Articular chondrocyte of knee joint (primary cell): ENCODE measurements at places on chromosomes 5 and 9. TPM values are rescaled to one million over a fixed set of nuclear protein-coding genes. Genes with fewer than 3 reads are reported as not detected.

The PCDHB12 gene
- total RNA-seq, result 1.0 and 1.3 TPM in 2 replicates

The SLC6A19 gene
- not detected in 2 replicates for total RNA-seq

The SPINK9 gene
- total RNA-seq, result not detected in 2 replicates

The OR1L8 gene
- 0.11 and 0.13 TPM in 2 replicates for total RNA-seq

The PCDHGA8 gene
- total RNA-seq, result 5.6 and 5.7 TPM in 2 replicates

The KIF20A gene
- 31.6 and 47.7 TPM in 2 replicates for total RNA-seq

The SELENOP gene
- total RNA-seq, result 229 and 351 TPM in 2 replicates

The HAUS6 gene
- total RNA-seq, result 17.6 and 19.2 TPM in 2 replicates

The GABRP gene
- 0.11 TPM in 1 of 2 replicates, not detected in the other for total RNA-seq

The STING1 gene
- 85.7 and 90.4 TPM in 2 replicates for total RNA-seq

The ANKRD18A gene
- total RNA-seq, result not detected in 2 replicates

The IL7R gene
- 32.3 and 75.0 TPM in 2 replicates for total RNA-seq

The TGFBR1 gene
- total RNA-seq, result 252 and 380 TPM in 2 replicates

The CAPSL gene
- 0.26 and 1.2 TPM in 2 replicates for total RNA-seq

The LCN15 gene
- not detected in 2 replicates for total RNA-seq

The SLC36A3 gene
- total RNA-seq, result not detected in 2 replicates

The BAAT gene
- total RNA-seq, result not detected in 2 replicates

The NR2F1 gene
- total RNA-seq, result 0.76 and 1.2 TPM in 2 replicates

The PCDHAC1 gene
- total RNA-seq, result under 0.01 and 0.13 TPM in 2 replicates

The IFNA13 gene
- 0.11 TPM in 1 of 2 replicates, not detected in the other for total RNA-seq

The MSX2 gene
- total RNA-seq, result 5.5 and 6.0 TPM in 2 replicates

The BNC2 gene
- 66.8 and 81.3 TPM in 2 replicates for total RNA-seq

The CKMT2 gene
- 0.39 TPM in 1 of 2 replicates, not detected in the other for total RNA-seq

The RANBP17 gene
- 27.3 and 28.6 TPM in 2 replicates for total RNA-seq

The OTP gene
- not detected in 2 replicates for total RNA-seq

The PDGFRB gene
- 111 and 137 TPM in 2 replicates for total RNA-seq

The PLCXD3 gene
- total RNA-seq, result not detected in 2 replicates

The PRSS3 gene
- total RNA-seq, result 0.32 and 0.39 TPM in 2 replicates

The HAVCR2 gene
- total RNA-seq, result 0.26 and 0.43 TPM in 2 replicates

The RELL2 gene
- total RNA-seq, result 1.8 and 2.0 TPM in 2 replicates

The CDK5RAP2 gene
- 51.6 and 57.7 TPM in 2 replicates for total RNA-seq

The KIF12 gene
- 0.11 TPM in 1 of 2 replicates, not detected in the other for total RNA-seq

The NSUN2 gene
- 30.4 and 32.9 TPM in 2 replicates for total RNA-seq

The SPRY4 gene
- total RNA-seq, result 11.9 and 27.2 TPM in 2 replicates

The PCDHA3 gene
- total RNA-seq, result 0.11 and 0.26 TPM in 2 replicates

The TMC1 gene
- 0.39 and 0.76 TPM in 2 replicates for total RNA-seq

The LSM11 gene
- total RNA-seq, result 3.9 and 5.5 TPM in 2 replicates

The ZSWIM6 gene
- 10.6 and 15.8 TPM in 2 replicates for total RNA-seq

The SPINK6 gene
- not detected in 2 replicates for total RNA-seq

The BRINP1 gene
- total RNA-seq, result 6.1 and 8.2 TPM in 2 replicates

The CHMP5 gene
- 75.7 and 85.1 TPM in 2 replicates for total RNA-seq

The FBP1 gene
- 1.2 and 5.1 TPM in 2 replicates for total RNA-seq

The DMRTA1 gene
- 0.78 and 2.6 TPM in 2 replicates for total RNA-seq

The NR4A3 gene
- total RNA-seq, result 1.7 and 2.2 TPM in 2 replicates

The EGFLAM gene
- total RNA-seq, result 16.7 and 24.9 TPM in 2 replicates
